Activated CD8-positive, alpha-beta T cell treated with anti-CD3 and anti-CD28 coated beads for 36 hours (primary cell): ENCODE measurements at places on chromosomes 1 and 21. TPM values are rescaled to one million over a fixed set of nuclear protein-coding genes. Genes with fewer than 3 reads are reported as not detected.

DNA sequence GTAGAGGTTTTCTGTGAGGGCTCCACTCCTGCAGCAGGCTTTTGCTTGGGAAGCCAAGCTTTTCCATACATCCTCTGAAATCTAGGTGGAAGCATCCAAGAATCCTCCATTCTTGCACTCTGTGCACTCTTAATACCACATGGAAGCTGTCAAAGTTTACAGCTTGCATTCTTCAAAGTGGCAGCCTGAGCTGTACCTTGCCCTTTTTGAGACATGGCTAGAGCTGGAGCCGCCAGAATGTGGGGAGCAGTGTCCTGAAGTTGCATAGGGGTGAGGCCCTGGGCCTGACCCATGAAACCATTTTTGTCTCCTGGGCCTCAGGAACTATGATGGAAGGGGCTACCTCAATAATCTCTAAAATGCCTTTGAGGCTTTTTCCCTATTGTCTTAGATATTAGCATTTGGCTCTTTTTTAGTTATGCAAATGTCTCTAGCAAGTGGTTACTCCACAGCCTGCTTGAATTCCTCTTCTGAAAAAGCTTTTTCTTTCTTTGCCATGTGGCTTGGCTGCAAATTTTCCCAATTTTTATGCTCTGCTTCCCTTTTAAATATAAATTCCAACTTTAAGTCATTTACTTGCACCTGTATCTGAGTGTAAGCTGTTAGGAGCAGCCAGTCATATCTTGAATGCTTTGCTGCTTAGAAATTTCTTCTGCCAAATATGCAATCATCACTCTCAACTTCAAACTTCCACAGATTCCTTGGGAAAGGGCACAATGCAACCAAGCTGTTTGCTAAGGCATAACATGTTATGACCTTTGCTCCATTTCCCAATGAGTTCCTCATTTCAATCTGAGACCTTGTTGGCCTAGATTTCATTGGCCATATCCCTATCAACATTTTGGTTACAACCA is 92.1 kb upstream of the ARTN start:
- DNase-seq = no peak

Gene KCNQ4
- 0.43 TPM for total RNA-seq

DNA sequence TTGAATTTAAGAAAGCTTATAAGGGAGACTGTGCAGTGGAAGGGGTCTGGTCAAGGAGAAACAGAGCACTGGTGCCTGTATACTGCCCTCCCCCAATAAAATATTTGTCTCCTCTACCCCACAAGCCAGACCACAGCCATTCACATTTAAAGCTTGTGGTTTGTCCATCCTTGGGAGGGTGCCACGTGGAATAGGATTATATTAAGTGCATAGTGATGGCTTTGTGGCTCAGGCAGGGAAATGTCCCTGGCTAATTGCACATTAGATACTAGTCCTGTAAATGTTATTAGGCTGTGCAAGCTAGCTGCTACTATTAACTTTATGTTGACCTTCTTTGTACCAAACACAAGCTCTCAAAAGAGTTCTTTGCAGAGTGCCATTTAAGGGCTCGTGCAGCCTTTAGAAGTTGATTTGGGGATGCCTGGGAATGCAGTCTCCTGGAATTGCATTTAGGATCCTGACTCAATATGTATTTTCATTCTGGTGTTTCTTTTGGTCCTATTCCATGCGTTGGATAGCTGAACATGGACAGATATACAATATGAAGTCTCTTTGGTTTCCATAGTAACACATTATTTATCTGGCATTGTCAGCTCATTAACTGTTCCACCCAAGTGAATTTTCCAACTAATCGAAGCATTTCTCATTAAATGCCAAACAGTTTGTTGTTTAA is 210.6 kb downstream of the ROR1 start:
- DNase-seq = no peak

Gene ANGPTL7
- not detected for total RNA-seq

DNA sequence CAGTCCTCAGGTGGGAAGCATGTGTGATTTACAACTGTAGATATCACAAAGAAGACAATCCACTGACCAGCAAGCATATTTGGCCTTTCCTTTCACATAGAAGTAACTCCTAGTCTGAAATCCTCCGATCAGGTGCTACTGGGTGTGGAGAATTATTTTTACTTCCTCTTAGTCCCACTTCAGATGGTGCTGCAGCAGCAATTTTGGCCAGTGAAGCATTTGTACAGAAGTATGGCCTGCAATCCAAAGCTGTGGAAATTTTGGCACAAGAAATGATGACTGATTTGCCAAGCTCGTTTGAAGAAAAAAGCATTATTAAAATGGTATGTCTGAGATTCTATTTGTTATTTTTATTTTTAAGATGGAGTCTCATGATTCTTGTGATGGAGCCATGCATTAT is 51.0 kb downstream of the SCP2 start:
- no peak for DNase-seq

Gene PLA2G2A
- total RNA-seq = not detected

DNA sequence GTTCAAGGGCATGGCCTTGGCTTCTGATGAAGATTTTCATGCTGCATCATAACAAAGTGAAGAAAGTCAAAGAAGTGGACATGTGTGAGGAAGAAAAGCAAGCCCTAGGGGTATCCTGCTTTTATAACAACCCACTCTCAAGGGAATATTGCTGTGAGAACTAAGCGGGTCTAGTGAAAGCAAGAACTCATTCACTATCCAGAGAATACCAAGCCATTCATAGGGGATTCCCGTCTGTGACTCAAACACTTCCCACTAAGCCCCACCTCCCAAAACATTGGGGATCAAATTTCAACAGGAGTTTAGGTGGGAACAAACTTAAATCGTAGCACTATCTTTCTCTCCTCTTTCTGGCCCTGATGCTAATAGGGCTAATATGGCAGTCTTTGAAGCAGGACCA is 98.5 kb upstream of the CTTNBP2NL start:
- no peak for DNase-seq

- no peak for DNase-seq
Measured at GRCh38 chr1:219710529-219711194, 97.8 kb upstream of the ZC3H11B start.

DNA sequence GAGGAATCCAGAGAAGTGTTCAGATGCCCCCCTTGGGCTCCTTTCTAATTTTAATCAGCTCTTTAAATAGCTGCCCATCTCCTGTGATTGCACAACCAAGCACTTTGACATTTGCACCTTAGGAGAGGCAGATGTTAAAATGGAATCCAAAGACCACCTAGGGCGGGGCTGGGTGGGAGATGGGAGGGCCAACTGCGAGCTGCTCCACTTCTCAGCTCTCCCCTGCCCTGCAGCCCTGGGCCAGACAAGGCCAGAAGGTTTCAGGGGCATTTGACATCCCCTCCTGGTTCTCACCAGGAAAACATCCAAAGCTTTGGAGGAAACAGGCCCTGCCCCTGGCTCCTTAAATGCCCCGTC is 106.9 kb downstream of the DHRS3 start:
- DNase-seq = no peak

Gene HES3
- not detected for total RNA-seq

Gene NPPB
- total RNA-seq = not detected

DNA sequence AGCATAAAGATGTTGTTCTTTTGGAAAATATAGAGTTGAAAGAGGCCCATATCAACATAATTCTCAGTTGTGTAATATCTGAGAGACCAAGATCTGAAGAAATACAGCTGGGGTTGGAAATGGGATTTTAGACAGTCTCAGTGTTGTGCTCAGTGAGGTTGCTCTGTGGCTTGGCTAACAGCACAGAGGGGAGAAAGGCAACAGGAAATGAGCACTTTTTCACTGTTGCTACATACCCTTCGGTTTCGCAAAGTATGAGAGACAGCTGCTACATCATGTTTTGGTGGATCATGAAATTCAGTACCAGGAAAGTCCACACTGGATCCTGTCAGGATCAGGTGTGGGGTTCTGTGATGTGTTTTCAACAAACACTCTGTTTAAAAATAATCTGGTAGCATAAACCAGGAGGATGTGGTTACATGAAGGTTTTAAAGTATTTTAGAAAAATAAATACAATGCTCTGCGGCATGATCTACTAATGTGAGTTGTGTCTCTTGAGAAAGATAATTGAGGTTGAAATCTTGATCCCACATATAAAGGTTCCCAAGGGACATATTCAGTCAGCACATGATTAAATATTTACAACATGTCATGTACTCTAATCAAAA is 7.0 kb upstream of the GPR88 start:
- DNase-seq = peak; percentile 55

Gene APOBEC4
- total RNA-seq = not detected

DNA sequence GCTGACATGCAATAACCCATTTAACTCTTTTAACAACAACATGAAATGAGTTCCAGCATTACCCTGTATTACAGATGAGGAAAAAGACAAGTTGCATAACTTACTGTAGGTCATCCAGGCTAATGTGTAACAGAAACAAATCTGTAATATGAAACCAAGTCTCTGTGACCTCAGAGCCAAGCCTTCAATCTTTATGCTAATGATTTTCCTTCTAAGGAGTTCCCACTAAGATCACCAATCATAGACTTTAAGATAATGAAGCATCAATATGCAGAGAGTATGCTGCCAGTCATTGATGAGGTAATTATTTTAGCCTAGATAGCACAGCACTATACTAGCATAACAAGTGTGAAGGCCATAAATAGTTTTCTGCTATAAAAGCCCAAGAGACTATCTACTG is 35.6 kb upstream of the RNPC3 start:
- no peak for DNase-seq

- DNase-seq = no peak
Measured at GRCh38 chr1:211781260-211781659, 49.3 kb downstream of the LPGAT1 start.

- peak; percentile 15 for DNase-seq
Measured at GRCh38 chr1:177256153-177257075, 85.7 kb downstream of the BRINP2 start.

DNA sequence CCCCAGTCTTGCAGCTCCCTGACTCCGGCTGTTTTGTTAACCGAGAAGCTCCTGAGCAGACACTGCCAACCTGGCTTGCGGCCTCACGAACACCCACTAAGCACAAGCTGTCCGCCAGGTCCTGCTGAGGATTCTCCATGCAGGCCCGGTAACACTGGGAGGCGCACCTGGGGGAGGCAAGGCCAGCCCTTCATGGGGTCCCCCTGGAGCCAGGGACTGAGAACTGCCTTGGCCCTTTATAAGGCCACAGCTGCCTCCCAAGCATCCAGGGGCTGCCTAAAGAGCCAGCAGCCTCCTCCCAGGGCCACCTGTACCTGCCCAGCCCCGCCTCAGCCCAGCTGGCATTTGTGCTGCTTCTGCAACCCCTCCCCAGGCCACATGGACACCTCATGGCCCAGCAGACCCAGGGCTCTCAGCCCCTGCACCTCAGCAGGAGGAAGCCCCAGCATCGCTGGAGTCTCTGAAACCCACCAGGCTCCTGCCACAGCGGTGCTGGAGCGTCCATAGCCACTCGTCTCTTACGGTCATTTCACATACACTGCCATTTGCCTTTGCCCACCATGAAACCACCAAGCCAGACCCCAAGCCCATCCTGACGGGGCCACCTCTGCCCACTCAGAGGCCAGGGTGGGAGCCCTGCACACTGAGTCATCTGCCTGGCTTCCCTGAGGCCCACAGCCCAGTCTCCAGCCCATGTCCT is 82.5 kb downstream of the NPHP4 start:
- no peak for DNase-seq

DNA sequence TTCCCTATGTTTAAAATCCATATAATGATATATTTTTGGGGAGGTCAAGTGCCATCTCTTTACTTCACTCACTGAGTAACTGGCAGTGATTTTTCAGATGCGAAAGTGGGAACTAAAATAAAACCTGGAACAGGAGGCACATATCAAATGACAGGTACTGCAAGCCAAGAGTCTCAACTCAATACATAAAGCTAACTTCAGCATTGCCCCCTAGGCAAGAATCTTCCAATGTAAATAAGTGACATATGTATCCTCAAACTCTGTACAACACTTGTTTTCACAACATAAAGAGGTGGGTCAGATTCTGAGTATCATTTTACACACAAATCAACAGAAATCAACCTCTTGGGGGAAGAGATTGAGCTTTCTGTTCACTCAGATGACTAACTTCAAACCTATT is 18.1 kb downstream of the DCAF8 start:
- DNase-seq = no peak

GRCh38 chr1:27779122-27779521 is 6.1 kb downstream of the STX12 start:
- DNase-seq = no peak

GRCh38 chr1:112527266-112528010 is 18.7 kb downstream of the WNT2B start:
- no peak for DNase-seq

- no peak for DNase-seq
Measured at GRCh38 chr21:44018127-44018526, 6.0 kb downstream of the TRAPPC10 start.

DNA sequence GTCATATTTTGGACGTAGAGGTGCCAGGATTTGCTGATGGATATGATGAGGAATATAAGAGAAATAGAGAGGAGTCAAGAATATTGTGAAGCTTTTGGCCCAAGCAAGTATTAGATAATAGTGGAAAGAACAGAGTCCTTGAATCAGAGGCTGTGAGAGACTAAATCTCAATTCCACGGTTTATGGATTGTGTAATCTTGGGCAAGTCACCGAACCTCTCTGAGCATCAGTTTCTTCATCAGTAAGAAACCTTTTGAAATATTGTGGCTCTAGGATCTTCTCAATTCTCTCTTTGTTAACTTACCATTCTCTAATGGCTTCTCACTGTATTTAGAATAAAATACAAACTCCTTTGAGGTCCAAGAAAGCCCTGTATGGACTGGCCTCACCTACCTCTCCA is 77.6 kb downstream of the RPS6KA1 start:
- DNase-seq = no peak

- no peak for DNase-seq
Measured at GRCh38 chr1:244289991-244290785, 161.5 kb downstream of the ADSS2 start.

Gene PWP2
- 9.3 TPM for total RNA-seq

DNA sequence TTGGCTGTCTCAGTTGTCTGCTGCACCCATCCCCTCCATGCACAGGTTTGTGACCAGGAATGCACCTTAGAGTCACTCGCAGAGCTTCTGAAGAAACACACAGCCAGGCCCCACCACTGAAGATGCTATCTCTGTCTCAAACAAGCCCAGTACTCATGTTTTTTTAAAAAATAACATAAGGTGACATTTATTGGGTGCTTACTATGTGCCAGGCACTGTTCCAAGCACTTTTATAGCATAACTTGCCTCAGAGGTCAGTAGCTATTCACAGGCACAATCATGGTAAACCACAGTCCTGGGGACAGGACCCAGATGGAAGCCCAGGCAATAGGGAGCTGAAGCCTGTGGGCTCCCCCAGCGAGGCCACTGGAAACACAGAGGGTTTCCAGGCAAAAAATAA is 8.8 kb upstream of the ATP13A2 start:
- DNase-seq = no peak

Gene C8B
- not detected for total RNA-seq

DNA sequence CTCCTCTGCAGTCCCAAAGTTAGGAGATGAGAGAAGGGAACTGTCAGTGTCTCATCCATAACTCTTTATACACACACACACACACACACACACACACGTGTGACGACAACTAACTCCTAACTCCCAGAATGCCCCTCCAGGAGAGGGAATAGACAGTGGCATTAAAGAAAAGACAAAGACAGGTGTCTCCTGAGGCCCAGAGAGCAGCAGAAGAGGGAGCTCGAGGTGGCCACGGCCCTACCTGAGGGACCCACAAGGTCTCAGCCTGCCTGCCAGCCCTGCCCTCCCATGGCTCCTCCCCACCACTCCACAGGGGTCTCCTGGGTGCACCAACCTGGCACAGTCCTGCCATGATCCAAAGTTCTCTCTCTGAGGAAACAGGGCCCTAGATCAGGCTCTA is 1.6 kb upstream of the PHLDA3 start:
- DNase-seq = no peak

- DNase-seq = no peak
Measured at GRCh38 chr1:206550446-206550845, 43.1 kb downstream of the RASSF5 start.

- peak; percentile 99 for DNase-seq
Measured at GRCh38 chr1:113904674-113905434, at the start of the genes AP4B1 and DCLRE1B. Gene AP4B1, minus strand, starts transcription at chr1:113904799. Its CDS starts 82 bp downstream, at chr1:113904717. Gene DCLRE1B, plus strand, starts transcription at chr1:113905326. Its CDS starts 261 bp downstream, at chr1:113905587.
